ENCODE measurements at places on chromosomes 16 and 17. TPM values are rescaled to one million over a fixed set of nuclear protein-coding genes. Genes with fewer than 3 reads are reported as not detected.

The ADAD2 gene
- 1.1 TPM for polyA plus RNA-seq

The PAM16 gene
- polyA plus RNA-seq, result 30.7 TPM

The CACNG5 gene
- polyA plus RNA-seq, result not detected

The C17orf58 gene
- 15.4 TPM for polyA plus RNA-seq

The MILR1 gene
- 2.5 TPM for polyA plus RNA-seq

The KIFC3 gene
- polyA plus RNA-seq, result 57.6 TPM

The PTX4 gene
- polyA plus RNA-seq, result not detected

The UMOD gene
- polyA plus RNA-seq, result 1.8 TPM

The CCL15 gene
- polyA plus RNA-seq, result 0.11 TPM

The ZSCAN10 gene
- polyA plus RNA-seq, result not detected

The PLEKHH3 gene
- 30.4 TPM for polyA plus RNA-seq

The KCNG4 gene
- 0.06 TPM for polyA plus RNA-seq

The CCR7 gene
- polyA plus RNA-seq, result 0.76 TPM

The CPHXL2 gene
- 0.30 TPM for polyA plus RNA-seq

The GFAP gene
- polyA plus RNA-seq, result 0.95 TPM

The PRR35 gene
- polyA plus RNA-seq, result not detected

The ABAT gene
- polyA plus RNA-seq, result 35.4 TPM
